GM20000 (cell line): ENCODE measurements at places on chromosomes 2 and 18.
A peak's percentile ranks its signal among the peaks of the same experiment; 100 is the strongest.

DNA sequence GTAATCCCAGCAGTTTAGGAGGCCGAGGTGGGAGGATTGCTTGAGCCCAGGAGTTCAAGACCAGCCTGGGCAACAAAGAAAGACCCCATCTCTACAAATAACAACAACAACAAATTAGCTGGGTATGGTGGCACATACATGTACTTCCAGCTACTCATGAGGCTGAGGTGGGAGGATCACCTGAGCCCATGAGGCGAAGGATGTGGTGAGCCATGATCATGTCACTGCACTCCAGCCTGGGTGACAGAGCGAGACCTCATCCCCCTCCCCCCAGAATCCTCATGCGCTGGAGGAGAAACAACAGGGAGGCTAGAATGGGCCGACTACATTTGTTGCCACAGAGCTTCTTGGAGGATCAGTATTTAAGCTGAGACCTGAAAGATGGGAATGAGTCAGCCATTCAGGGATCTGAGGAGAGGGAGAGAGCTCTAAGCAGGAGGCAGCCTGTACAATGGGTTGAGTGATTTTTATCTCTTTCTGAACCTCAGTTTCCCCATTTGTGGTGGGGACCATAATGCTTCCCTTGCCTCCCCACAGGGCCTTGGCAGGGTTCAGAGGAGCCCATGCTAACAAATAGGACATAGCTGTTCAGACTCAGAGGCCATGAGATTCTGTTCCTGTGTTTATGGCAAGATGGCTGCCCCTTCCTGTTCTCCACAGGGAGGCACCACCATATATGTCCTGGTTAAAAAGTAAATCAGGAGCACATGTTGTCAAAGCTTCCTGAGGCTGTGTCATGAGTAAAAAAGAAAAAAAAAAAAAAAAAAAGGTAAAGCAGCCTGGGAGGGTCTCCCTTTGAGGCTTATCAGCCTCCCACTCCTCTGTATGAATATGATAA lies 131.4 kb upstream of the HAAO start:
- DNase-seq = no peak

- DNase-seq = no peak
Observed at GRCh38 chr2:102783506-102784183, 21.8 kb downstream of the TMEM182 start.

DNA sequence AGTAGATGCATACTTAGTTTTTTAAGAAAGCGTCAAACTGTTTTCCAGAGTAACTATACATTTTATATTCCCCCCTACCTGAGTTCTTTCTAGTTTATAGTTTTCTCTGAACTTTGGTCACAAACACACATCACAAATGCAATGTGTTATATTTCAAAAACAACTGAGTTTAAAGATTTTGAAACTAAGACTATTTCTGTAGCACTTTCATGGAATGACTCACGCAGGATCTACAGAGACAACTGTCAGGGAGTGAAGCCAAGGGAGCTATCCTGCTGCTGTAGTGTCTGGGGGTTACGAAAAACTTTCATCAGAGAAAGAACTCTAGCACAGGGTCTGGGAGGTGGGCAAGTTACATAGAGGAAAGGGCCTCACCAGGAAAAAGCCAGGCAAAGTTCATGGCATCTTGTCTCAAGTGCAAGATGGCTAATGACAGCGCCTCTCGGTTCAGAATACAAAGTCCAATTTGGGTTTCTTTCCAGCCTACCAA lies 66.8 kb downstream of the UXS1 start:
- no peak for DNase-seq

DNA sequence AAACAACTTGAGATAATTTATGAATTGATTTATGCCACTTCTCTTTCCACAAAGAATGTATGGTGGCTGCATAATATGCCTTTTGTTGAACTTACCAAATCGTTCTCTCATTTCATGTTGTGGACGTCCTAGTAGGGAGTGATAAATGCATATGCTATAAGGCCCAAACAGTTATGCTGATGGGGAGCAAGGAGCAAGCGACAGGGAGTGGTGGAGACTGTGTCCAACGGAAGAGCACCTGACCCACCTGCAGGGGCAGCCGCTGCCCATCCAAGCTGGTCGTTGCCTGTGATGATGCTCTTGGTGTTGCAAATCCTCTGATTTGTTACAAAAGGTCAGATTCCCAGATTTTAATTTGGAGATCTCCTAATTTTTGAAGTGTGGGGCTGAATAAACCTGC lies 31.0 kb upstream of the MGAT4A start:
- DNase-seq = no peak

DNA sequence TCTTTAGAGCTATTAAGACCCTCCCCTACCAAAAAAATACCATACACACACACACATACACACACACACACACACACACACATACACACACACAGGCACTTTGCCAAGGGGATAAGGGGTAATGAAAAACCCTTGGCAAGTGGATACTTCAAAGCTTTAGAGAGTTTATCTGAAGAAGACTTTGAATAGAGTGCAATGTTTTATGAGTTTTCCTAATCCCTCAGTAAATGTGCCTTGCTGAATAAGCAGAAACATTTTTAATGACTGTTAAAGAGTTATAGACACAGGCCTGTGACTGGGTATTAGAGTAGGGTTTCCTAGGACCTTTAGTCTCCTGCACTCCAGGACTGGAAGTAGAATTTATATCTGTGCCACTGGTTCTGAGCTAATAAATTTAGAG lies 75.5 kb upstream of the CTAGE1 start:
- DNase-seq = no peak

DNA sequence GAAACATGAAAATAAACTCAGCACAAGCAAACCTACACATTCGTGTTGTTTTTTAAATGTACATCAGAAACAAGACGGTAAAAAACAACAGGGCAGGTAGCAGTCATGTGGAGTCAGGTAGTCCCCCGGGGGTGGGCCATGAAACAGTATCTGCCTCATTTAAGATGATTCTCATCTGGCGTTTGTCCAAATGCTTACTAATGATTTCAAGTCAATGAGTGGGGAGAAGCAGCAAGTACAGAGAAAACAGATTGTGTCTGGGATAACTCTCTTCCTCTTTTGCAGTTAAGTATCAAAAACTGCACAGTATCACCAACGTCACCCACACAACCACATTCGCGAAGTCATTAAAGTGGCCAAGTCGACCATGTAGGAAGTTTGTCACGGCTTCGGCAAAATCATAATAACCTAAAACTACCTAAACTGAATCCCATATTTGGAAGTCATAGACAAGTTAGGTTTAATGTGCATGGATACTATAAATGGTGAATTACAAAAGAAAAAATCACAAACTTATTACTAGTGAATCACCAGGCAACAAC lies 1.3 kb downstream of the LAPTM4A start:
- peak; percentile 35 for DNase-seq

- peak; percentile 27 for DNase-seq
Observed at GRCh38 chr18:159037-159652, 788 bp downstream of the USP14 start.

DNA sequence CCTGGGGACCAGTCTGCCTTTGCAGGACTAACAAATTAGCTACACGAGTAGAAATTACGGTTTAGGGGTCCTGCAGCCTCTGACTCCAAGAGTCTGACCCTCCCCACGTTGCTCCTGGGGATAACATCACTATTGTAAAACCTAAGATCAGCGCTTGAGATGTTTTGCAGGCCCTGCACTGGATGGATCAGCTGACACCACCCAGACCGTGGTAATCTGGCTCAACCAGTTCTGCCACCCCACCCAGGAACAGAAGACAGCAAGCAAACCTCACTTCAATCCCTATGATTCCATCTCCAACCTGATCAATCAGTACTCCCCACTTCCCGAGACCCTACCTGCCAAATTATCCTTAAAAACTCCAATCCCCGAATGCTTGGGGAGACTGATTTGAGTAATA lies 31.7 kb downstream of the NGEF start:
- no peak for DNase-seq

GRCh38 chr18:37548679-37549289 lies 16.8 kb downstream of the CELF4 start:
- DNase-seq = no peak

DNA sequence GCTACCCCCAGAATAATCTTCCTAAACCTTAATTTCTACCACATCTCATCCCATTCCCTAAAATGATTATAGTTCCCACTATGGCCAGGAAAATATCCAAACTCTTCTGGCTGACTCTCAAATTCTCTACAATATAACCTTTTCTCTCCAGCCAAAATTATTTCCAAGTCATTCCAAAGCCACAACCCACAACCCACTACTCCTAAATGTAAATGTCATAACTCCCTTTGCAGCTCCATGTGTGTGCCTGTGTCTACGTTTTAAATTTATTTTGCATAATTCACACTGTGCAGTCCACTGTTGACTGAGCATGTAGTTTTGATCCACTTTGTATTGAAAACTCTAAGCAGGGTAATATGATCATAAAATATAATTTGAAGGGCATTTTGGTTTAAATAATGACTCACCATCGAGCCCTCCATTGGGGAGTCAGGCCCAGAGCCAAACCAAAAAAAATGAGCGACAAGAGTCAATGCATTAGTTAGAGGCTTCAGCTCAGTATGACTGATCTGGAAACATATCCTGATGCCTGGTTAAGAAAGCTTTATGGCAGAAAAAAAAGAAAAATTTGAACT lies 171.0 kb downstream of the AFF3 start:
- no peak for DNase-seq

GRCh38 chr18:55097456-55098170 lies 138.4 kb upstream of the CCDC68 start:
- no peak for DNase-seq

DNA sequence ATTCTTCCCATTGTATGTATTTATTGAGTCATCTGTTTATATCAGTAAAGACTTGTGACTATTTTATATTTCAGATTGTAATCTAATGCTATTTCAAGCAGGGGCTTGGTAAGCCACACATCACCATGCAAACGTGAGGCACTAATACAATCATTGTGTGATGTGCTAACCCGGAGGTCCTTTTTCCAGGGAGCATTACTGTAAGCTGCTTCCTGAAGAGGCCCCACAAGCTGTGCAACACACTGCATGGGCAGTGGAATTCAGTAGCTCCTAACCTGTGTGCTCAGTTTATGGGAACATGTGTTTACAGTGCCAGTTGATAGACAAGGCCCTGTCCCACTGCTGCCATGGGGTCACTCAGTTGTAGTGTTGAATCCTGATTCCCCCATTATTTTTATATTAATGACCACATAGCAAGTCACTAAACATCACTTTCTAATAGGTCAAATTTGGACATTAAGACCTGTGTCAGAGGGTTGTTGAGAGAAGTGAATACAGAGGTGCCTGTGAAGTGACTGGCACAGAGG lies 162.9 kb downstream of the FHOD3 start:
- DNase-seq = no peak
